ENCODE measurements at places on chromosomes 12 and 14. TPM values are rescaled to one million over a fixed set of nuclear protein-coding genes. Genes with fewer than 3 reads are reported as not detected.

DNA sequence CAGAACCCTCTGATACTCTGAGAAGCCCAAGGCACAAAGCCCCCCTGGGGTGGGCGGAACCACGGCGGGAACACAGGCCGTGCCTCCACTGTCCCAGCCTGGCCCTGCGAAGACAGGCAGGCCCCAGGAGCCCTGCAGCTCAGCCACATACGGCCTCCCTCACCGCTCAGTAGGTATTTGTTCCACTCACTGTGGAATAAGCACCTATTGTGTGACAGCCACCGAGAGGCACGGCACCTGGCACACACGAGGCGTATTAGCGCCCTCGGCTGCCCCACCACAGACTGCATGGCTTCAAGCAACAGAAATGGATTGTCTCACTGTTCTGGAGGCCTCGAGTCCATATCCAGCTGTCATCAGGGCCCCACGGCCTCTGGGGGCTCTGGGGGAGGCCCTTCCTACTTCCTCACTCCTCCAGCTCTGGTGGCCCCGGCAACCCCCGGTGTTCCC is 66.3 kb downstream of the NCOR2 start:
- DNase-seq: no peak

- DNase-seq: no peak
Measured at GRCh38 chr14:51039252-51039651, 55.7 kb downstream of the TRIM9 start.

- no peak for DNase-seq
Measured at GRCh38 chr14:88322504-88323085, 474 bp downstream of the KCNK10 start.

DNA sequence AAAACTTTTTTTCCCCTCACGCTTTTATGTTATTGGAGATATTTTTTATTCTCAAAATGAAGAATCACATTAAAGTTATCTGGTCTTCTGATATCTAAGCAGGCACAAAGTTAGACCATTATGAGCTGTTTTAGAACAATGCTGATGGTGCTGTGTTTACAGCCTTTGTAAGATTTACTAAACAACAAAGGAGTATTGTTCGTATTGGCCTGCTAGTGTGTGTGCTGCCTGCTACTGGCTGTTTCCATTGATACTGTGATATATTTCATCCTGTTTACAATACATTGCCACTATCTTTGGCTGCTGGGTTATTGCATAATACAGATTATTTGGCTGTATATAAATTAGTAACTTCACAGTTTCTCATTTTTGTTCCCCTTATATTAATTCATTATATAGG is 220.8 kb downstream of the ITPR2 start:
- DNase-seq: no peak

- no peak for DNase-seq
Measured at GRCh38 chr14:21991130-21991529, 317.5 kb upstream of the OR4E1 start.

GRCh38 chr14:50846226-50846880 is 15.4 kb upstream of the NIN start:
- peak; percentile 66 for DNase-seq

DNA sequence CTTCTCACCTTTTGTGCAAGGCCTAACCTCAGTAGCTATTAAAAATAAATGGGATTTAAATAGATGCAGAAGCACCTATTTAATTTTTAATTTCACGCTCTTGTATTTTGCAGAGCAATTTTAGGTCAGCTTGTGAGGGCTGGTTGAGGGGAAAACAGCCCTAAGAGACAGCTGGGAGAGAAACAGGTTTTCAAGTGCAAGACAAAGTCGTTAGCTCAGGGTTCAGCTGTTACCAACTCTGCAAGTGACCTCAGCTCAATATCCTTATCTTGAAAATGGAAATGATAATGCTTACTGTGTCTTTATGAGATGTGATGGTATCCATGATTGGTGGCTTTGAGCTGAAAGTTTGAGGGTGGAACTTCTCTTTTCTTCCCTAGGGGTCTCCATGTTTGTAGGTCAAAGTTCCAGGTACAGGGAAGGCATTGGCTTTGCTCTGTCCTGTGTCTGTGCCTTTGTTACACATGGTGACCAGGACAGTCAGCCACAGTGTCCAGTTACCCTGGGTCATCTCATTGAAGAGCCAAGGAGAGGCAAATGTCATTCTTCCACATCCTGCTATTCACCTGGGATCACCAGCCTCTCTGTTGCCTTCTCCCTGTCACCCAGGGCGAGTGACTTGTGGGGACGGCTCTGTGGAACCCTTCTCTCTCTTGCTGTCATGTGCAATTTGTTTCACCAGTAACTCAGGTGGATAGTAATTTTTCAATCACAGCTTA is 100.3 kb downstream of the SAMD4A start:
- no peak for DNase-seq

DNA sequence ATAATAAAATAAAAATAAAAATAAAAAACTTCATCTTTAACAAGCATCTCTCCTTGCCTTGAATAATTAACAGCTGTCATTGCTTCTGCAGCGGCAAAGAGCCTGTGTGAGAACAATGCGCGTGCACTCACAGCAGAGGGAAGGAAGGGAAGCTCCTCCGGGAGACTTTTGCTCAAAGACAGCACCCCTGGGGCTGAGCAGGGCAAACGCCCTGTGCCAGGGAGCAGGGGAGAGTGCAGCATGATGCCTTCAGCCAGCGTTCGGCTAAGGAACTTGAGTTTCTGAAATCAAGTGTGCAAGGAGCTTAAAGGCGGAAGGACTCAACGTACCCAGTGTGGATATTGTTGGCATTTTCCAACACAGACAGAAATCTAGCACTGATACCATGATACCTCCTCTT is 120.5 kb downstream of the RIMBP2 start:
- DNase-seq: no peak

- DNase-seq: no peak
Measured at GRCh38 chr12:25866586-25867378, 91.7 kb upstream of the RASSF8 start.

DNA sequence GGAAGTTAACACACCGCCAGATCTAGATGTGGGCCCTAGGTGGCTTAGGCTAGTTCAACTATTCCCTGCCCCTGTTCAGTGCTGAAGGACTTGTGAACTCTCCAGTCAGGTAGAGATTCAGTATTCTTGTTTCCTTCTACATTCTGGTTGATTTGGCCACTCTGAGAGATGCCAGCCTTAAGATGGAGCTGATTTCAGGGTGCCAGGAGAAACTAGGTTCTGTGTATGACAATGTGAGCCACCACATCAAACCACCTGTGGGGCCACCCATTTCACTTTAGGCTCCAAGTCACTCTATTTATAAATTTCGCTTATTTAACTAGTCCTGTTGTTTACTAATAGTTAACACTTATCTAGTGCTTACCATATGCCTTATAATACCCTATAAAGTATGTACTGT is 26.0 kb downstream of the FRMD6 start:
- no peak for DNase-seq

DNA sequence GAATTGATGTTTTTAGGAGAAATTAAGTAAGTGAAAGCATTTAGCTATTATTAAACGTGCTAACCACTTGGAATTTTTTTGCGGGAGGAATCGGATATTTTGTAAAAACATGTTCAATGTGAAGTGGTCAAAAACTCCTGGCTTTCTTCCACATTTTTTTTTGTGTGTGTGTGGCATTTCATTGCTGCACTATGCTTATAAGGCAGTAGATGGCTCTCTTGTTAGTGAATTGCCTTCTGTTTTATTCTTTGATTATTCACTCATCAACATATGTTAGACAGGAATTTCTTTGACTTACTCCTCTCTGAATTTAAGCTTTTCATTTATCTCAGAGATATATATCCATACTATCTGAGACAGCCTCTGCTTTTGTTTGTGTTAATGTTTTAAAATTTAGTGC is 71.3 kb downstream of the DERA start:
- peak; percentile 3 for DNase-seq

- DNase-seq: peak; percentile 34
Measured at GRCh38 chr12:88472775-88473174, 107.5 kb downstream of the KITLG start.

- no peak for DNase-seq
Measured at GRCh38 chr14:34680806-34681479, 33.5 kb downstream of the CFL2 start.

Gene EFS
- not detected for total RNA-seq

Gene GPR137C
- 0.76 TPM for total RNA-seq

Gene SLC22A17
- 10.3 TPM for total RNA-seq

Gene SYNE3
- total RNA-seq: 0.14 TPM

Gene PLEKHD1
- total RNA-seq: not detected

Gene CATSPERB
- not detected for total RNA-seq

Gene CCDC196
- not detected for total RNA-seq

Data from A172 (cell line).